GM12891 (cell line): ENCODE measurements at places on chromosomes 7 and 10.

- no peak for DNase-seq
Observed at GRCh38 chr7:128425850-128426249, 16.1 kb upstream of the IMPDH1 start.

GRCh38 chr10:114022766-114023597 is 20.7 kb upstream of the ADRB1 start:
- DNase-seq: no peak

DNA sequence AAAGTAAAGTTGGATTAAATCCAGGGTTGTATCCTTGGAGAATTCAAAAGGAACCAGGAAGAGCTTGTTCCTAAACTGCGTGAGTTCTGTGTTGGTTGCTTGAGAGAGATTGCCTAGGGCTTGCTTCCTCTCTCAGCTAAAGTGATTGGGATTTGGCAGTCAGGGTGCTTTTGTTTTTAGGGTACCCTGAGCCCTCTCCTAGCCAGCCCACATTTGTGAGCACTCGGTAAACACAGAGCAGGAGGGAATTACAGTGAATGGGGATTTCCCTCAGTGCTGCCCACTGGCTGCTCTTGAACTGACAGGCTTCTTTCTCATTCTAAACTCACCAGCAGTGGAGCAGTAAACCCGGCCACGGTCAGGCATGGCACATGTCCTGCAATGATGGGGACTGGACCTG is 146.9 kb downstream of the TPST1 start:
- DNase-seq: no peak

DNA sequence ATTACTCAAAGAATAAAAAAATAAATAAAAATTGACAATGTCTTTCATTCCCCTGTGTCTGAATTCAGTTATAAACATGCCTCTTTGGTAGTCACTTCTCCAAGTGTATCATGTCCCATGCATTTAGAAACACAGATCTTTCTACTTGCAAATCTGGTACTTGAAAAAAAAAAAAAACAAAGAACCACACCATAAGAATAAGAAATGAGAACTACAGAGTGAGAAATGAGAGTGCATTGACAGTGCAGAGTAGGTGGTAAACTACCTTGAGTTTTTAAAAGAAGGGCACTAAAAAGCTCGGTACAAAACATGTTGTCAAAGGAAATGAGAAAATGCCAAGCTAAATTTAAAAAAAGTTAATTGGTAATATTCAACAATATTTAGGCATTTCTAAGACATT is 123.0 kb downstream of the GPR85 start:
- DNase-seq: no peak

DNA sequence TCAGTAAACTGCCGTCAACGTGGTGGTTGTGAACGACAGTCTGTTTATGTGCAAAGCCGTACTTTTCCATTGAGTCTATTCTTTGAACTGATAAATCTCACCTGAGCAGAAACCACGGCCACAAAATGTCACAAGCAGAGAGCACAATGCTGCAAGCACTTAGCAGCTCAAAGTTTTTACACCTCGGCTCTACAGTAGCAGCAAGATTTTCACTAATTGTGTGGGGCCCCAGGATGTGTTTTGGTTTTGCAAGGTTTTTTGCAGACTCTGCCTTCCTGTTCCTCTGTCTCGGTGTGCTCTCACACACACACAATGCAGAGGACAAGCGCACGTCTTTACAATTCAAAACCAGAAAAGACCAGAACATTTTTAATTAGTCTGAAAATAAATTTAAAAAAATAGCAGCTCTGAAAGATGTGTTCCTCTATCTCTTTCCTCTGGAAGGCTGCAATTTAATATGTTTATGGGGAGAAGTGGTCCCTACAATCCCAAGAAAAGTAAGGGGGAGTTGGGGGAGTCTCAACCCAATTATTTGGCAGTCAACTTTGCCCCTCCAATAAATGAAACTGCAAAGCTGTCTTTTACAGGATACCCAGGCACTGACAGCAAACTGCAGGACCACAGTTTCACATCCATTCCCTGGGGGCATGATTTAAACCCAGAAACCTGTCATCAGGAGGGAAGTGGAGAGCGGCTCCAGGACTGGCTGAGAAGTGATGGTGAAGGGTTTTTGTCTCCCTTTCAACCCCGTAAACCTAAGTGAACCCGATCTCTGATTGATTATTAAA is 73.8 kb upstream of the SFMBT2 start:
- DNase-seq: no peak

- DNase-seq: no peak
Observed at GRCh38 chr7:84073186-84073875, 121.3 kb downstream of the SEMA3A start.

GRCh38 chr7:99576251-99576650 is 17.8 kb downstream of the ZNF655 start:
- DNase-seq: no peak

GRCh38 chr10:131533846-131534526 is 222.5 kb upstream of the TCERG1L start:
- DNase-seq: no peak

- DNase-seq: no peak
Observed at GRCh38 chr7:108627476-108628051, 57.9 kb downstream of the DNAJB9 start.

GRCh38 chr10:121310151-121310711 is 288.0 kb downstream of the FGFR2 start:
- no peak for DNase-seq

DNA sequence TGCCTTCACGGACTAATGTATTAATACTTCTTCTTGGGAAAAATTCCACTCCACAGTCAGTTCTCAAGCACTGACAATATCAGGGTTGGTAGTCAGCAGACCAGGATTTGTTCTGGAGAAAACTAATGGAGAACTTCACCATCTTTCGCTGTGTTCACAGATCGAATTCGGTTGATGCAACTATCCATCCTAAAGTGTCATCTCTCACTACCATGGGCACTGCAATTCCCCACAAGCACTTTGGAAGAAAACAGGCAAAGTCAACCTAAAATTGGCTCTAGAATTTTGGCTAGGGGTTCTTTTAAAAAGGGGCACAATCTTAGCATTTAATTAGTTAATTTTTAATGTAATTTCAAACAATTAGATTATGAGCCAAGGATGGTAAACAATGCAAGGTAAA is 164.4 kb downstream of the HGF start:
- no peak for DNase-seq

DNA sequence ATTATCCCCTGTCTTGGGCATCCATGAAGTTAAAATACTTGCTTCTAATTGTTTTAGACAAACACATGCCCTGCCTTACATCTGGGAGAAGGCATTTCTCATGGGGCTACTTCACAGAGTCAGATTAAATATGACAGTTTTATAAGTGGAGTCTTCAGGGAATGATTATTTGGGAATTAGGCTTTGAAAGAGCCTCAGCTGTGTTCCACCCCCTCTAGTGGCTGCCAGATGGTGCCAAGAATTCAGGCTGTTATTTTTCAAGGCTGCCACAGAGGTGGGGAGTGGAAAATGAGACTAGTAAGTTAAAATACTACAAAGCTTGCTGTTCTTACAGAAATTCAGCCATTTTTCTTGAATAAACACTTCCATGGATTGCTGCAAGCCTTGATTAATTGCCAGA is 45.8 kb upstream of the DNAH11 start:
- no peak for DNase-seq

- DNase-seq: no peak
Observed at GRCh38 chr7:7256731-7257274, 74.5 kb downstream of the C1GALT1 start.

DNA sequence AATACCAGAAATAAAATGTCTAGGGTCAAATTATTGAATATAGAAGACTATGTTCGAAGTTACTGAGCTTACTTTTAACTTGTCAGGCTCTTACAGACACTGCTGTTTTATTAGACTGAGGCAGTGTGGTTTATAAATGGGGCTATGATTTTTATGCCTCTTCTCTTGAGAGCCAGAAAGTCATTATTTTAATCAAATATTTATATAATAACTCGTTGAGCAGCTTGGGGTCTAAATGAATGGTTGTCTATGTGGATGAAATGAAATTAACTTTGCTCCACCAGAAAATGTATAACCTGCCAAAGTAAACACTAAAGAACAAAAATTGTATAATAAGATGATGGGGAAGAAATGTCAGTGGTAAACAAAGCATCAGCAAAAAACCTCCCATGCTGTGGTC is 175.6 kb upstream of the THSD7A start:
- DNase-seq: no peak

GRCh38 chr10:111360260-111360925 is 283.6 kb downstream of the ADRA2A start:
- no peak for DNase-seq

DNA sequence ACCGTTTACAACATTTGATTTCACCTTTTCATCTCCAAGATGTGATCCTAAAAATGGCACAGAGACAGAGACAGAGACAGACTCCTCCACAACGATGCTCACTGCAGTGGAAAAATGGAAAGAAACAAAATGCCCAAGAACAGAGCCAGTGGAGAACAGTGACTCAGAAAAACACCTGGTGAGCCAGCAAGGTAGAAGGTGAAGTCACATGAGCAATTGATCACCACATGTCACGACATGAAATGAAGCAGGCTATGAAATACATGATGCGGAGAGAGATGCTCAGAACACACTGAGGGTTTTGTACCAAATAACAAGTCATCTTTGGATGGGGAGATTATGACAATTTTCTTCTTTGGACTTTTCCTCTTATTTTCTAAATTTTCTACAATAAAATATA is 3.5 kb downstream of the MSMB start:
- DNase-seq: no peak

DNA sequence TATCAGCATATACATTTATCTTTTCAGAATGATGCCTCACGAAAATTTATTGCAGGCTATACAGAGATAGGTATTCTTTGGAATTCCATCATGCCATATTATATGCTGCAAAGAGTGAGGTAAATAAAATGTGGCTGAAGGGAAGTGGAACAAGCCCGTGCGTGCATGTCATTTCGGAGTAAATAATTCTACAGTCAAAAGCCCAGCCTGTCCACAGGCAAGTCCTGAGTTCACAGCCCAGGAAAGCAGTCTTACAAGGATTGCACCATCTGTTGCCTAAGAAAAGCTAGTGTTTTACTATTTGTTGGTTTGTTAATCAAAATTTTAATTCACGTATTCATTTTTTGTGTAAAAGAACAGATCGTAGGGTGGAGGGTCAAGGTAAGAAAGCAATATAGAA is 292.4 kb upstream of the AKR1E2 start:
- no peak for DNase-seq

DNA sequence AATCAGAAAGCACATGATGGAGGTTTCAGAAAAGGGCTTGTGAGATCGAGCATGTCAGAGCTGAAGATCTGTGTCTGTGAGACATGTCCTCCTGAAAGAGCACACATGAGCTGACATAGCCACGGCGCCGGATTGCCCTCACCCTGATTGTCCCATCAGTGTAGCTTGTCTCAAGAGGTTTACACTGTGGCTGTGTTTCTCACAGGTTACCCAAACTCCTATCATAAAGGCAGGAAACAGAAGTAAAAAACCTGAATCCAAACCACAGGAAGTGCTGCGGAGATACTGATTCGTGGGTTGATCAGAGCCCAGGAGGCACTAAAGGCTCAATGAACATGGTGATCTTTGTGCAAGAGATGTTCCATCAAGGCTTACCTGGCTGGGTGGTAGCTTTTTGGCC is 3.9 kb upstream of the ATP6V0E2 start:
- no peak for DNase-seq

DNA sequence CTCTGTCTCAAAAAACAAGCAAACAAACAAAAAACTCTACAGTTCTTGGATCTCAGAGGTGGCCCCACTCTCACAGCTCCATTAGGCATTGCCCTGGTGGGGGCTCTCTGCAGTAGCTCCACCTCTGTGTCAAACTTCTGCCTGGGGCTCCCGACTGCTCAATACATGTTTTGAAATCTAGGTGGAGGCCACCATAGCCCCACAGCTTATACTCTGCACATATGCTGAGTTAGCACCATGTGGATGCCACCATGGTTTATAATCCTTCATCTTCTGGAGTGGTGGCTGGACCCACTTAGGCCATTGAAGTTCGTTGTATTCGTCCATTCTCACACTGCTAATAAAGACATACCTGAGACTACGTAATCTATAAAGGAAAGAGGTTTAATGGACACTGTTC is 78.4 kb downstream of the SEPTIN14 start:
- no peak for DNase-seq

GRCh38 chr7:38702002-38702535 is 70.9 kb upstream of the AMPH start:
- DNase-seq: no peak

- no peak for DNase-seq
Observed at GRCh38 chr7:142983825-142984224, 21.7 kb upstream of the KEL start.

GRCh38 chr10:30704026-30704600 is 74.6 kb upstream of the LYZL2 start:
- DNase-seq: no peak

GRCh38 chr10:113329121-113329596 is 223.7 kb upstream of the HABP2 start:
- DNase-seq: no peak

GRCh38 chr7:4575254-4575653 is 106.8 kb upstream of the FOXK1 start:
- no peak for DNase-seq

DNA sequence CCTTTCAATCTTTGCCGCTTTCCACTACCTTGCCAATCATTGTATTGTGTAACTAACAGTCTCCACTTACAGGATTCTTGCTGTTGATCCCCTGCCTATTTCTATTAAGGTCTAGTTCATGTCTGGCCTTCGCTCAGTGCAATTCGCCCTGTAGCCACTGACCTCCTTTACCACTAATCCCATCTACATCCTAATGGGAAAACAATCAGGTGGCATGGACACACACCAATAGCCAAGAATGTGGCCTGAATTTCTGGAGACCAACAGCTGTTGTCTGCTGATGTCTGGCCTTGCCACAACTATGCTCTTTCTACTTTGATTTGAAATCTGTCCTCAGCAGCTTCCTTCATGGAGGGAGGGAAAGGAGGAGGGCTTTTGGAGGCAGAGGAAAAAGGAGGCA is 546.2 kb downstream of the SORCS3 start:
- DNase-seq: no peak

GRCh38 chr10:4434516-4435071 is 391.4 kb upstream of the AKR1E2 start:
- no peak for DNase-seq

GRCh38 chr10:102819054-102819453 is 18.2 kb downstream of the CYP17A1 start:
- no peak for DNase-seq

- DNase-seq: no peak
Observed at GRCh38 chr10:31073211-31073610, 41.5 kb upstream of the ZNF438 start.

GRCh38 chr10:75276069-75276872 is 40.5 kb upstream of the COMTD1 start:
- no peak for DNase-seq

DNA sequence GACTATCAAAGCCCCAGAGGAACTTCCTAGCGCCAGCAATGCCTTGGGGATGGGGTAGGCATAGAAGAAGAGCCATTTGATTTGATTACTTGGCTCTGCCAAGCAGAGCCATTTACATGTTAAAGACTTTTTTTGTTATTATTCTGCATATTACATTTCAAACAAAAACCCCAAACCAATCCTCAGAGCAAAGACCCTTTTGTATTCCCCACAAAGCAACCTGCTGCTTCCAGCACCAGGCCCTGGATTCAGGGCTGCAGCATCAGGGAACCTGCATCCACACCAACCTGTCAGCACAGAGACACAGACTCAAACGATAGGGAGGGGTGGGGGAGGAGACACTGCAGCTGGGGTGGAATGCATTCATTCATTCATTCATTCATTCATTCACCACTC is 73.2 kb downstream of the GRID1 start:
- DNase-seq: no peak

GRCh38 chr10:62843600-62843999 is 27.4 kb upstream of the EGR2 start:
- DNase-seq: no peak
